KBM-7 (cell line): ENCODE measurements at places on chromosomes 11 and 22.

DNA sequence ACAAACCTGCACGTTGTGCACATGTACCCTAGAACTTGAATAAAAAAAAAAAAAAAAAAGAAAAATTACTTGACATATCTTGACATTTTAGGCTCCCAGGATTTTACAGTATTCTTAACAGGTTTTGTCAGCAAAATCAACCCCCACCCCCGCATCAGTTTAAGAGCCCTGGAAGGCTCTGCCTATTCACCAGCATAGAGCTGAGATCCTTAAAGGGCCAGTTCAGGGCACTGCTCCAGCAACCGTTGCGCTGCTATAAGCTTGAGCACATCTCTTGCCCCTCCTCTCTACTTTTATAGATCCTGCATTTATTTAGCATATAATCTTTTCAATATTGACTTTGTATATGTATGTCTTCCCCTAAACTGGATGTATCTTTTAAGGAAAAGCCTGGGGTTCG is 697 bp upstream of the PAFAH1B2 start:
- peak; percentile 50 for DNase-seq

GRCh38 chr22:29946220-29946619 is 63.2 kb downstream of the MTMR3 start:
- no peak for DNase-seq

- DNase-seq: no peak
Observed at GRCh38 chr11:64025205-64025604, 10.5 kb upstream of the FLRT1 start.

DNA sequence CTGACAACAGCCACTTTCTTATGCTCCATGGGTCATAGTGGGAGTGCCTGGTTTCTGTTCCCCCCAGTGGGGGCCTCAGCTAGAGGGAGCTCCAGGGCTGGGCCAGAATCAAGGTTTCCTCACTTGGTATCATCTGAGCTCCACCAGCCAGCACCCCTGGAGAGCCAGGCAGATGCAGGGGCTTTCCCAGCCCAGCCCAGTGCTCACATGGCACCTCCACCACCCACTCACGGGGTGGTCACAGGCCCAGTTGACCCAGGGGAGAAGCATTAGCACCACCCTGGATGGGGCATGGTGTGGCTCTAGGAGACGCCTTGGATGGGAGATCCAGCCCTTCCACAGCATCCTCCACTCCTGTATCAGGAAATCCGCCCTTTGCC is 24.1 kb upstream of the WNT7B start:
- DNase-seq: no peak

- no peak for DNase-seq
Observed at GRCh38 chr22:17241576-17242330, 22.5 kb upstream of the ADA2 start.

- peak; percentile 25 for DNase-seq
Observed at GRCh38 chr11:102664001-102664752, 39.0 kb upstream of the MMP20 start.

DNA sequence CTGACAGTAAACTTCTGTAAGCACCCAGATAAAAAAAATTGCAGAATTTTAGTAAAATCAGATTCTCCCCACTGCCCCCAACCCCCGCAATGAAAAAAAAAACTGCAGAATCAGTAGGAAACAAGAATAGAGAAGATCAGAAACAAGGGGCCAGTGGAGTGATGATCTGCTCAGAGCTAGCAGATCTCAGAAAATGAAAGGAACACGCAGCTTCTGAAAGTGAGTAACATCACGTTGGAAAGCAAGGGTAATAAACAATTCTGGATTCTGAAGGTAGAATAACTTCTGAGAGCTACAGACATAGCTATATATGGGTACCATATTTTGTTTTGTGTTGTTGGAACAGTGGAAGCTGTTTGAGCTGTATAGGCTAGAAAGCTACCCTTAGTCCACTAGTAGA is 23.2 kb downstream of the ACAT1 start:
- DNase-seq: no peak

DNA sequence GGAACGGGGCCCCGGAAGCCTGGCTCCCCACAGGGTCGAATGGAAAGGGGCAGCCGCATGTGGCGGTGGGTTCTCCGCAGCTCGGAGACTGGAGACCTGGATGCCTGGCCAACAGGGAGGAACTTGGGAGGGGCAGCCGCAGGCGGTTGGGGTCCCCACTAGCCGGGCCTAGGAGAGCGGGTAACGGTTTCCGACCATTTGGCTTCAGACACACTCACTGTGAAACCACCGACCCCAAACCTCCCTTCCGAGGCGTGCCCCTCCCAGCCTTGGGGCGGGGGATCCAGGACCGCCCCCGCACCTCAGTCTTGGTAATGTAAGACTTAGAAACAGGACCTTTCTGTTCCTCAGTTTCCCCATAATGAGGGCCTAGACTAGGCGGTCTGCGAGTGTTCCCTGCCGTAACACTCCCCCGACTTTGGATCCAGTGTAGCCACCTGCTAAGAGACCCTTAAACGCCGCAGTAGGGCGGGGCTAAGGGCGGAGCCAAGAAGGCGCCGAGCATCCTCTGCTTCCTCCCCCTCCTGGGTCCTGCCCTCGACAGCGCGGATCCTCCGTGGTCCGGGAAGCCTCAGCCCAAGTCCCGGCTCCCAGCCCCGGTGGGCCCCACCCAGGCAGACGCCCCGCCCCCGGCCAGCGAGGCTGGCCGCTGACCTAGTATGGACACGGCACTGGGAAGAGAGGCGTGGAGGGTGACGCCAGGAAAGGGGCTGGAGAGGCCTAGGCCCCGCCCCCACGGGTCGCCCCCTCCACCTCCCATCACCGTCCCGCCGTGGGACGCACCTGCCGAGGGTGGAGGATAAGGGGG is 1.8 kb upstream of the RASGRP2 start:
- peak; percentile 83 for DNase-seq

GRCh38 chr11:107549253-107549953 is 16.1 kb downstream of the ALKBH8 start:
- peak; percentile 37 for DNase-seq

DNA sequence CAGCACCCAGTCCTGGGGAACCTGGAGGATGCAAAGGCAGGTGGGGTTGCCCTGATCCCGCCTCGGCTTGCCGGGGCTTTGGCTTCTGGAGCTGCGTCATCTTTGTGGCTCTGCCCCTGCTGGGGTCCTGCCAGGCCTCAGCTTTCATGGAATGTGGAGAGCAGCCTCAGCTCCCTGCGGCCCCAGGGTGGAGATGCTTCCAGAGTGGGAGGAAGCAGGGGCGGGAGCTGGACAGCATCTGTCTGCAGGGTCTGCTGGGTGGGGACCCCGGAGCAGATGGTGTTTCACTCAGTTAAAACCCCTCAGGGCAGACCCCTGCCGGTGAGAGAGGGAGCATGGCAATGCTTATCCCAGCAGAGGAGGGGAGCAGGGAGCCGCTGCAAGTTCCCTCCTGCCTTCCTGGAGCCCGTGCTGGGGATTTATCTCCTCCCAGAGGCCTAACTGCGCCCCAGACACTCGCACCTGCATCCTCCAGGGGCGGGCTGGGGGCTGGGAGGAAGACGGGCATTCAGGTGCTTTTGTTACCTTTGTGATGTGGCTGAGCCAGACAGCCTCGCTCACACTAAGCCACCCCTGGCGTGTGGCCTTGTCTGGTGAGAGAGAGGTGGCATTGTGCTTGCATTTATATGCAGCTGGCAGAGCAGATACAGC is 15.7 kb downstream of the GRIK4 start:
- DNase-seq: no peak

- no peak for DNase-seq
Observed at GRCh38 chr11:95149651-95150364, 60.2 kb downstream of the ENDOD1 start.

- DNase-seq: no peak
Observed at GRCh38 chr11:117986981-117987574, 884 bp downstream of the IL10RA start.

GRCh38 chr22:49320714-49321476 is 506.8 kb downstream of the BRD1 start:
- no peak for DNase-seq

DNA sequence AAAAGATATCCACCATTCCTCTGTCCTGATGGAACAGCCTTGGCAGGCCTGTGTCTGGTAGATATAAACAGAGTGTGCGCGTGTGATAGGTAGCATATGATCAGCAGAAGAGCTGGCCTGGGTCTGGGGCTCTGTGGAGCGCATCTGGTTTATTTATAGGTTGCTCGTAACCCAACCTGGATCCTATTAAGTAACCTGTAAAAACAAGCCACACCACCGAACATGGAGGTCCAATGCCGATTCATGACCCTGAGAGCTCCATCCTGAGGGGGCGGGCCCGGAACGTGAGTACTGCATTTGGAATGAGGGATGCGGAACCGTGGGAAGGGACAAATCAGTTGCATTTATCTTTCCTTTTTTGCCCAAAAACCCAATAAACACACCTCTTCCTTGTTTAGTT is 31.9 kb upstream of the APOL5 start:
- DNase-seq: no peak

GRCh38 chr11:119486691-119487259 is 63.8 kb upstream of the THY1 start:
- no peak for DNase-seq

- DNase-seq: no peak
Observed at GRCh38 chr11:2311353-2312133, 9.7 kb downstream of the TSPAN32 start.

- no peak for DNase-seq
Observed at GRCh38 chr11:45142241-45143055, 4.0 kb upstream of the PRDM11 start.

- no peak for DNase-seq
Observed at GRCh38 chr11:12243911-12244550, 133.3 kb upstream of the PARVA start.

DNA sequence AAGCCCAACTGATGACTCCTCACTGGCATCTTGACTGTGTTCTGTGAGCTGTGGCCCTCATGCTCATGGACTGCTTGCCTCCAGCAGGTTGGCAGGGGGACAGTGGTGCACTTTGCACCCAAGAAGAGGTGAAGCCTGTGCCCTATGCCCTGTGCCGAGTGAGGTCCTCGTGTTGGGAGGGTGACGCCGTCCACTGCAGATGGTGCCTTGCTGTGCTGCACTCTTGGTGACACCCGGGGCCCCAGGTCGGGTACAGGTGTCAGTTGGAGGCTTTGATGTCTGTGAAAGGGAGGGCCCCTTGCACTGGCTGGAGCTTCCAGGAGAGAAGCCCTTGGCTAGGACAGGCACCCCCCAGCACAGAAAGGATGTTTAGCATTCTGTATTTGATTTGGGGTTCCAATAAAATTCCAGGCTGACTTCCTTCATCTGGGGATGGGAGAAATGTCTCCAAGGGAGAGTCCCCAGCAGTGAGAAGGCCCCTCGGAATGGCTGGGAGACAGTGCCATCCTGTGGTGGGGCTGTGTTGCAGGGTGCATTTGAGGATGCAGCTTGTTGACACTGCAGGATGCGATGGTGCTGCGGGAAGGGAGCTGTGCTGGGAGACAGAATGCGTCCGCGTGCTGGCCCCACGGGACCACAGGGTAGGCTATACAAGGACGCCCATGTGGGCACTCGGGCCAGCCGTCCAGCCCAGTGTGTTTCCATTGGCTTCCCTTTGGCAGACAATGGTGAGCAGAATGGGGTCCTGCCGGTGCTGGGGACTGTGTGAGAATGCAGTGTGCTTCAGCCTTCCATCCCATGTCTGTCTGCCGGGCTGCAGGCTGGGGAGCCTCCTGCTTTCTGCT is 2.5 kb upstream of the ZDHHC8 start:
- DNase-seq: peak; percentile 58

- no peak for DNase-seq
Observed at GRCh38 chr22:45889539-45890350, 87.2 kb downstream of the WNT7B start.

GRCh38 chr11:82907371-82907770 is 5.8 kb downstream of the DDIAS start:
- DNase-seq: no peak

DNA sequence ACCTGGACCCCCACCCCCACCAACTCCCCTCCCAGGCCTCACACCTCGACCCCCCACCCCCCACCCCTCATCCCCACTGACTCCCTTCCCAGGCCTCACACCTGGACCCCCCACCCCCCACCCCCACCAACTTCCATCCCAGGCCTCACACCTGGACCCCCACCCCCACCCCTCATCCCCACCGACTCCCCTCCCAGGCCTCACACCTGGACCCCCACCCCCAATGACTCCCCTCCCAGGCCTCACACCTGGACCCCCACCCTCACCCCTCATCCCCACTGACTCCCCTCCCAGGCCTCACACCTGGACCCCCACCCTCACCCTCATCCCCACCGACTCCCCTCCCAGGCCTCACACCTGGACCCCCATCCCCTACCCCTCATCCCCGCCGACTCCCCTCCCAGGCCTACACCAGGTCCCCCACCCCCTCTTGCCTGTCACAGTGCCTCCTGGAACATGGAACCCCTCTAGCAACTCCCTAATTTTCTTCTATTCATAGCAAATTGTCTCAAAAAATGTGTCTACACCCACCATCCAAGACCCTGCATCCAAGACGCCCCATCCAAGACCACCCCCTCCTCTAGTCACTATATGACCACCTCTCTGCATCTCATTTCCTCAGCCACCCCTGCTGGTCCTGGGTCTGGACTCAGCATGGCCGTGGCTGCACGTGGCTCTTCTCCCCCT is 36.9 kb upstream of the BRSK2 start:
- DNase-seq: no peak

- no peak for DNase-seq
Observed at GRCh38 chr11:64461081-64461480, 102.1 kb downstream of the RPS6KA4 start.

DNA sequence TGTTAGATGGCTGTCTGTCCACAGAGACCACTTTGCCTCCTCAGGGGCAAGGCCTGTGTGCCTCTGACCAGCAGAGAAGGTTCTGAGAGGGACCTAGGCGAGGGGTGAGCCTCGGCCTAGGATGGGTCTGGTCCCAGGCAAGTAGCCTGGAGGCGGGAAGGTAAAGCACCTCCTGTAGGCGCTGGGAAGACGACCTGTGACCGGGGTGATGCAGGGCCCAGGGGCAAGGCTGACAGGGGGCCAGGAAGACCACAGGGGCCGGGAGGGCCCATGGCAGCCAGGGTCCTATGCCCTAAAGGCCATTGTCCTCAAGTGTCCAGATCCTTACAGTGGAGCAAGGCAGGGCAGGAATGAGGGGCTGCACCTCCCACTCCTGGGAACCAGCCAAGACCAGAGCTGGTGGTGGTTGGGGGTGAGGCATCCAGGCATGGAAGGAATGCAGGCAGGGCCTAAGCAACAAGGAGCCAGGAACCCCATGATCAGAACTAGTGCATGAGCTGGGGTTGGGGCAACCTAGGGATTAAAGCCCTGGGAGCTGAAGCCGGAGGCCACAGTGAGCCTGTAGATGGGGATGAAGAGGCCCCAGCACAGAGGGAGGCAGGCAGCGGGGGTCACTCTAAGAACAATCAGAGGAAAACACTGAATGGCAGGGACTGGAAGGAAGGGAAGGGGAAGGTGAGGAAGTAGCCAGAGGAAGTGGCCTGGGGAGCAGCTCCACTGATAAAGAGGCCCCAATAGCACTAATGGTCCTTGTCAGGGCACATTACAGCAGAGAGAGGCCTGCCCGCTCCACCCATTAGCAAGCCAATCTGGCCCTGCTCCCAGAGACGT is 32.9 kb upstream of the KLHL35 start:
- no peak for DNase-seq

DNA sequence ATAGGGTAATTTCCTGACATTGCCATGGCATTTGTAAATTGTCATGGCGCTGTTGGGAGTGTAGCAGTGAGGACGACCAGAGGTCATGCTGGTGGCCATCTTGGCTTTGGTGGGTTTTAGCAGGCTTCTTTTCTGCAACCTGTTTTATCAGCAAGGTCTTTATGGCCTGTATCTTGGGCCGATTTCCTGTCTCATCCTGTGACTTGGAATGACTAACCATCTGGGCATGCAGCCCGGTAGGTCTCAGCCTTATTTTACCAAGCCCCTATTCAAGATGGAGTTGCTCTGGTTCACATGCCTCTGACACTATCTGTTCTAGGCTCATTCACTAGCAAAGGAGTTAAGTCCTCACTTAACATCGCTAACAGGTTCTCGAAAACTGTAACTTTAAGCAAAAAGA is 1374.2 kb downstream of the FAM181B start:
- no peak for DNase-seq

- no peak for DNase-seq
Observed at GRCh38 chr11:2963761-2964160, 28.4 kb downstream of the NAP1L4 start.
